ENCODE measurements at places on chromosomes 7 and 10.
A peak's percentile ranks its signal among the peaks of the same experiment; 100 is the strongest.

DNA sequence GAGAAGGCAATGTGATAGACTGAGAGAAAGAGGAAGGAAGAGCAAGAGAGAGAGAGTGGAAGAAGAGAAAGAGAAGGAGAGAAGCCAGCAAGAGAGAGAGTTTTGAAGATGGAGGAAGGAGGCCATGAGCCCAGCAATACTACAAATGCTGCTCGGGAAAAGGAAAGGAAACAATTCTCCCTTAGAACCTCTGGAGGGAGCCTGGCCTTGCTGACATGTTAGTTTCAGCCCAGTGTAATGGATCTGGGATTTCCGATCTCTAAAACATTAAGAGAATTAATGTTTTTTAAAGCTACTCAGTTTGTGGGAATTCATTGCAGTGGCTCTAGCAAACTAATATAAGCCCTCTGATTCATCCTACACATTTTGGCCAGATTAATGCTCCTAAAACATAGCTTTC lies 206.8 kb upstream of the MTPN start:
- no peak for DNase-seq

DNA sequence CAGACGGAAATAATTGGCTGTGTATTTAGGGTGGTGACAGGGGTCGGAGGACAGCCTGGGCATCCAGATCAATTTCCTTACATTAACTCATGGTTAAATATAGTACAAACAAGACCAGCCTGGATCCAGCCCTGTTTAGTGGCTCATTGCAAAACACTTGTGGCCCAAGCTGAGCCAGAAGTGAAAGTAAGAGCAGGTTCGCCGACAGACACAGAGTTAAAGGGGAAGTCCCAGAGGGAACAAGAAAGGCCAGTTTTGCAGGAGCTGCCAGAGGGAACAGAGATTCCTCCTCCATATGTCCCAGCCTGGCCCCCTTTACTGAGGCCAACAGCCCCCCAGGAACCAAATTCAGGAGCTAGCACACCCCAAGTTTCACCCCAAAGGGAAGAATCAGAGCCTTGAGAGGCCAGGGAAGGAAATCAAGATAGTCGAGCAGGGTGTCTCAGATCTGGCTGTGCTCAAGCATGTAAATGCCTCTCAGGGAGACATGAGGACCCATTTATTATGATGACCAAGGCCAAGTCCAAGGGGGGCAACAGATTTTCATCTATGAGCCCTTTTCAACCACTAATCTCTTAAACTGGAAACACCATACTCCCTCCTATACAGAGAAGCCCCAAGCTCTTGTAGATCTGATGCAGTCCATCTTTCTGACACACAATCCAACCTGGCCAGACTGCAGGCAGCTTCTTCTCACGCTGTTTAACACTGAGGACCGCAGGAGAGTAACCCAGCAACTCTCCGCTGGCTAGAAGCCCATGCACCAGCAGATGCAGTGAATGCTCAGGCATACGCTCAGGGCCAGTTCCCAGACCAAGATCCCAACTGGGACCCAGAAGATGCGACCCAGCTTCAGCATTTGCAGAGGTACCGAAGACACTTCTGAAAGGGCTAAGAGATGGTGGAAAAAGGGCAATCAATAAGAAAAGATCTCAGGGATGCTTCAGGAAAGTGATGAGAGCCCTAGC lies 15.9 kb upstream of the ADCK2 start:
- no peak for DNase-seq

DNA sequence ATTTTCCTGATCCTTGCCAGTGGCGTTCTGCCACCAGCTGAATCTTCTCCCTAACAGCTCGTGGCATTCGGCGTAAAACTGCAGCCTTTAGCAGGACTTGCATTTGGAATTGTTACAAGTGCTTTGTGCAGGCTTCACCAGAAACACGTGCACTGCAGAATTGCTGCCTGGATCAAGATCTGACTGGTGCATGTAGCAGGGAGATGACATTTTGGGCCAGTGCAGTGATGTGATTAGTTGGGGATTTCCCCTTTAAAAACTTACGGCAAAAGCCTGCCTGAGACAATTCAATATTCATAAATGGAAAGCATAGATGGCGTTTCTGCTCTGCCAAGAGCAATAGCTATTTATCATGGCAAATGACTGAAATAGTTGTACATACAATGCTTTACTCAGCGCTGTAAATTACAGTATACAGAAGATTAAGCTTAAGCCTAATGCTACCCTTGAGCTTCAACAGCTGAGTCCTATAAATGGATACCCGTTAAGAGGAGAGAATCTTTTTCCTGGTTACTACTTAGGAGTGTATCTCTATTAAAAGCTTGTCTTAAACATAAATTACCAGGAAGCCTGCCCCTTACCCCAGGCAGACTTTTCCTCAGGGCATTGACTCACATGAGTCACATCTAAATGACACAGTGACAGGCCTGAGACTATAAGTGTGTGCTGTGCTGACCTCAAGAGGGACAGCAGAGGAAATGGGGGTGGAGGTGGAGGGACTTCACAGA lies 106.3 kb downstream of the ATXN7L1 start:
- peak; percentile 10 for DNase-seq

GRCh38 chr7:36512616-36513015 lies 123.0 kb downstream of the ANLN start:
- no peak for DNase-seq

- DNase-seq = peak; percentile 98
Measured at GRCh38 chr10:4770801-4771553, 55.0 kb upstream of the AKR1E2 start.

- no peak for DNase-seq
Measured at GRCh38 chr7:86966916-86967315, 92.5 kb downstream of the ELAPOR2 start.

DNA sequence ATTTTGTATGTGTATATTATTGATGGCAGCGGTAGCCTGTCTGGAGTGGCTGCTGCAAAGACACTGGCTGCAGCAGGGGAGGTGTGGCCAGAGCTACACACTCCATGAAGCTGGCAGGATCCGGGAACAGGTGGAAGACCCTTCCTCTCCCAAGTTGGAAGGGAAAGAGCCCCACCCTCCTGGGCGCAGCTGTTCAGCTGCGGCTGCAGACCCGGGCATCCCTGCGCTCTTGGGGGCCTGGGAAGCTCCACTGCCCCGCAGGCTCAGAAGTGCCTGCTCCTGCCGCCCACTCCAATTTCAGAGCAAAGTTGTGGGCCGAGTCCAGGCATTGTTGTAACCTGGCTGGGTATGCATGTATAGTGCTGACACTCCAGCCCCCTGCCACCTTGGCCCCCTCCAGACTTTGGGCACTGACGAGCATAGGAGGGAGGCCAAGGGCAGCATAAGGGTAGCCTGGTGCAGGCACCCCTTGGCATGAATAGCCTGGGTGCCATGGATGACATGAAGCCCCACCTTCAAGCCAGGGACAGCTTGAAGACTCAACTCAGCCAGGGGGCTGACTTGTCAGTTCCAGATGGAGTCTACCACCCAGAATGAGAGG lies 90.7 kb upstream of the TMEM168 start:
- DNase-seq = no peak

GRCh38 chr10:70528741-70529362 lies 50.3 kb downstream of the PALD1 start:
- peak; percentile 57 for DNase-seq

- no peak for DNase-seq
Measured at GRCh38 chr7:132666774-132667172, 90.5 kb upstream of the PLXNA4 start.

GRCh38 chr10:116771101-116771958 lies 29.0 kb upstream of the HSPA12A start:
- peak; percentile 95 for DNase-seq

DNA sequence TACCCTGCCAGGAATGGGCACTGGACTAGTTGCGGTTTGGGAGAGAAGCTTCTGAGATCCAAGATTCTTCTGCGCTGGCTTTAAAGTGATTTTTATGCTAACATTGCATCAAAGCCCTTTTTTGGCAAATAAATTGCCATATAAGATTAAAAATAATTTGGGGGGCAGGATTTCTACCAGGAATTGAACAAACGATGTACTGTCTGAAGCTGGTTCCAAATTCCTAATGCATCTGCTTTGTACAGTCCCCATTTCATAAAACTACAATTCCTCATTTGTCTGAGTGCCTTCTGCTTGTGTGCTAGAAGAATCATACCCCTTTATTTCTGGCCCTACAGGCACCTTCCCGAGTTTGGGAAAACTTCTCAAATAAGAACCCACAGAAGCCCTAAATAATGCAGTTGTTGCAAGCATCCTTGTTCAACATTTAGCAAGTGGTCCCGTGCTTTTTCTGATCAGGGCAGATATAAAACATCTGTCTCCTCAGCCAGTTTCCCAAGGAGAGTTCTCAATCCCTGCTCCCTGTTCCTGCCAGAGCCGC lies 349.7 kb downstream of the PTEN start:
- no peak for DNase-seq

- DNase-seq = no peak
Measured at GRCh38 chr10:44685747-44686146, 225.4 kb upstream of the TMEM72 start.

DNA sequence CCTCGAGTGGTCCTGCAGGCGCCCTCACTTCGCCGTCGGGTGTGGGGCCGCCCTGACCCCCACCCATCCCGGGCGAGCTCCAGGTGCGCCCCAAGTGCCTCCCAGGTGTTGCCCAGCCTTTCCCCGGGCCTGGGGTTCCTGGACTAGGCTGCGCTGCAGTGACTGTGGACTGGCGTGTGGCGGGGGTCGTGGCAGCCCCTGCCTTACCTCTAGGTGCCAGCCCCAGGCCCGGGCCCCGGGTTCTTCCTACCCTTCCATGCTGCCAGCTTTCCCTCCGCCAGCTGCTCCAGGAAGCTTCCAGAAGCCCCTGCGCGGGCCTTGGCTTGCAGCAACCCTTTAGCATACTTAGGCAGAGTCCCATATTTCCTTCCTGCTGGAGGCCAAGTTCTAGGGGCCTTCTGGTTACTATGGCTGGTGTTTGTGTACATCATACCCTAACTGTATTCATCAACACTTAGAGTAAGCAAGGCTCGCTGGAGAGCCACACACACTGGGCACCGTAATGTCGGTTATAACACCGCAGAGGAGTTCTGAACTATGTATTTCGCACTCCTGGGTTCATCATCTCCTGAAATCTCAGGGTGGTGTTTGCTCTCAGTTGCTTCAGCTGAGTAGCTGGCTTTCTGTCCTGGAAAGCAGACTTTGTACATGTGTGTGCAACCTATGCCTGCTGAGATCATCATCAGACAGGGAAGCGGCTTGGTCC lies 471 bp downstream of the MGMT start:
- peak; percentile 11 for DNase-seq

GRCh38 chr10:25831080-25831479 lies 102.9 kb upstream of the MYO3A start:
- DNase-seq = no peak

GRCh38 chr10:80410578-80411145 lies 2.3 kb downstream of the PRXL2A start:
- DNase-seq = no peak

DNA sequence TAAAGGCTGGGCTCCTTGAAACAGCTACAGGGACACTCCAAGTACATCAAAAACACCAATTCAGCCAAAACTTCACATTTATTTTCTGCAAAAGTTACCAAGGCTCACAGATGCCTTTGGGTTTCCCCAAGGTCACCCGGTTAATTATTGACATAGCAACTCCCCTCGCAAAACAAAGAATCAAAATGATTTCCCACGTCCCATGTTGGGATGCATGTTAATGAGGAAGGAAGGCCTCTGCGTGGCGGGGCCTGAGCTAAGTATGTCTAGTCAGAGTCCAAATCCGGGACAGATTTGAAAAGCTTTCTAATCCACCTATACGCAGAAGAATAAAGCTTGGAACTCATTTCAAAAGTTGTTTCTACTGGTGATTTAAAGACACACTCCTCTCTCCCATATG lies 535 bp upstream of the TMEM72 start:
- no peak for DNase-seq

DNA sequence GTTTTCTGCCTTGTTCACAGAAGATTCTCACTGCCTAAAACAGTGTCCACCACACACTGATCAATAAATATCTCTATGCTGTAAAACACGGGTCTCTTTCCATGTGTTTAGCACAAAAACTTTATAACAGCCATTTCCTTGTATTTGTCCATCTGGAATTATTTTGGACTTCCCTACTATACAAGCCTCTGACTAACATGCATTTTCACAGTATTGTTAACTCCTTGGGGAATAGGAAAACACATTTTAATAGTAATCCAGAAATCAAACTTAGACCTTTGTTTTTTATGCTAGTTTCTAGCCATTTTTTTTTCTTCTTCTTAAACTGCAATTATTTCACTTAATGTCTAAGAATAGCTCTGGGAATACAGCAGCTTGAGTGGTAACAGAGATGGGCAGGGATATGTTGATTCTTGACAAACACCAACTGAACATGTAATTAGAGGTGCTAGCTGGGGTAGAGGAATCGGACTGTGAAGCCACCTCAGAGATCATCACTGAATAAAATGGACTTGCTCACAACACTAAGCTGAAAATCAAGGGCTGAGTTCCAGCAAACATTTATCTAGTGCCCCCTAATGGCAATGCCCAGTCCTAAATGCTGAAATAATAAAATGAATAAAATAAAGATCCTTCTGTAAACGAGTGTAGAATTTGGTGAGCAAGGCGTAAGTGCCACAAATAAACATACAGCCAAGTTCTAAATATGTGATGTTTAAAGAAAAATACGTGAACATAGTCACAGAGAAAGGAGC lies 593.1 kb downstream of the SORCS1 start:
- peak; percentile 73 for DNase-seq

GRCh38 chr10:6478722-6479121 lies 101.4 kb downstream of the PRKCQ start:
- no peak for DNase-seq
